ENCODE measurements at places on chromosomes 1 and 21.

- no peak for DNase-seq
These were observed 62.0 kb downstream of the SIK1 start for GRCh38 chr21:43364851-43365424.

GRCh38 chr1:84773195-84773594, 82.9 kb upstream of the SSX2IP start:
- no peak for DNase-seq

DNA sequence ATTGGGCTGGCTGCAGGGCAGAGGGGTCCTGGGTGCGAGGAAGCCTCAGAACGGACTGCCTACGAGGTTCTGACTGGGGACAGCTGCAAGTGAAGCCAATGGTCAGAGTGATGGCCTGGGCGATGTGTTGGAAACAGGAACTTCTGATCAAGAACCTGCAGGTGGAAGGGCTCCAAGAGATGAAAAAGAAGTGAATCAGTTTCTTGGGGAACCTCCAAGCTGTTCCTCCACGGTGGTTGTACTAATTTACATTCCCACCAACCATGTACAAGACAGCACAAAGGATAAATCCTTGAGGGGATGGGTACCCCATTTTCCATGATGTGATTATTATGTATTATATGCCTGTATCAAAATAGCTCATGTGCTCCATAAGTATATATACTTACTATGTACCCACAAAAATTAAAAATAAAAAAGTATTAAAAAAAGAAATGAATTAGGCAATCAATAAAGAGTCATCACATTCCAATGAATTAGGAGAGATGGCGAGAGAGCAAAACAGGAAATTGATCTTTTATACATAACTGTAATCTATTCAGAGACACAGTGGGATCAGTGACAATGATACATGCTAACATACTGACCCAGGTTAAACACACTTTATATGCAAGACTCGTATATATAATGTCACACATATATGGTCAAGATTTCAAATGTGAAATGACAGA, 58.1 kb downstream of the PTPN14 start:
- no peak for DNase-seq

GRCh38 chr1:151197863-151198253, 494 bp upstream of the PIP5K1A start:
- DNase-seq = peak; percentile 68

- peak; percentile 1 for DNase-seq
These were observed 346.7 kb upstream of the ADGRL4 start for GRCh38 chr1:79353224-79353623.

DNA sequence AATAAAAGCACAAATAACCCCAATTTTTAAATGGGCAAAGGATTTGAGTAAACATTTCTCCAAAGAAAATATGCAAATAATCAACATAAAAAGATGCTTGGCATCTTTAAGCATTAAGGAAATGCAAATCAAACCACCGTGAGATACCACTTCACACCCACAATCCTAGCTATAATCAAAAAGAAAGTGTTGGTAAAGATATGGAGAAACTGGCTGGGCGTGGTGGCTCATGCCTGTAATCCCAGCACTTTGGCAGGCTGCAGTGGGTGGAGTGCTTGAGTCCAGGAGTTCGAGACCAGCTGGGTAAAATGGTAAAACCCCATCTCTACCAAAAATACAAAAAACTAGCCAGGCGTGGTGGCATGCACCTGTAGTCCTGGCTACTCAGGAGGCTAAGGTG, 16.9 kb downstream of the ARHGEF11 start:
- DNase-seq = no peak

DNA sequence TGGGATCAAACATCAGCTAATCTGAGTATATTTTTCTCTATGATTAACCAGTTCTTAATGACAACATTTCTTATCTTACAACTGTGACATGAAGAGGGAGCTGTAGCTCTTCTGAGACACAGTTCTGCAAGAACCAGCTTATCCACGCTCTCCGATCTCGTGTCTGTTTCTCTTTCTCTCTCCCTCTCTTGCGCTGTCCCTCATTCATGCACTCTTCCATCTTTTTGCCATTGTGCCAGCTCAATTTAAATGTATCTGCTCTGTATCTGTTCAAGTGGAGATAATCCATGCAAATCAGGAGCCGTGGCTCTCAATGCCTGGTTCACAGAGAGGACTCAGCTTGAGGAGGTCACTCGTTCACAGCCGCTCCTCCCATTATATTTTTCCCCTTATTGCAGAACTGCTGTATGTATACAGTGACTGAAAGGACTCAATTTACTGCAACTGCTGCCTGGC, 494.7 kb upstream of the ADGRL2 start:
- peak; percentile 45 for DNase-seq

DNA sequence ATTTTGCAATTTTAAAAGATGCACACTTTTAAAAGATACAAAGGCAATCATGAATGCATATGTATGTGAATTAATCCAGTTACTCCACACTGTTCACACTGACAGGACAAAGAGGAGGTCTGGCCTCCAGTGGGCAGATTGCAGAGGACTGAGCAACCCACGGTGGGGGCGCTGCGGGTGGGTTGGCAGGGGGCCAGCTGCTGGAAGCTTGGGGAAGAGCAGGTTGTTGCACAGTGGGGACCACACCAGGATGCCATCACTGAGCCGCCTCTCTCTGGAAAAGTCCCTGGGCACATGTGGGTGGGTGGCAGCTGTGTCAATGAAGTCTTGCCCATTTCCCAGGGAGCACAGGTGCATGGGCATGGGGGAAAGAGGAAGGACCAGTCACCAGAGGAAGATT, 12.7 kb upstream of the PADI4 start:
- no peak for DNase-seq
